ENCODE measurements at places on chromosomes 1 and 21.

GRCh38 chr1:46096269-46097148 is 35.9 kb downstream of the PIK3R3 start:
- no peak for DNase-seq

- no peak for DNase-seq
Measured at GRCh38 chr1:224696021-224696420, 79.9 kb downstream of the CNIH3 start.

DNA sequence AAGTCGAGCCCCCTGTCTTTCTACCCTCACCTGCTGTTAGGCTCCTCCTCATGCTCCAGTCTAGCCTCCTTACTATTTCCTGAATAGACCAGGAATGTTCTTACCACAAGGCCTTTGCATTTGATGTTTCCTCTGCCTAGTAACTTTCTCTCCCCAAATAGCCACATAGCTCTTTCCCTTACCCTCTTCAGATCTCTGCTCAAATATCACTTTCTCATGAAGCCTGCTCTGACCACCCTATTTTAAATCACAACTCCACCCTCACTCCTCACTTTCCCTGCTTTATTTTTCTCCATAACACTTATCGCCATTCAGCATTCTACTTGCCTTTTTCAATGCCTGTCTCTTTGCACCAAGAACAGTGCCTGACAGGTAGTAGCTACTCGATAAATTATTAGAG is 6.6 kb upstream of the CDCA8 start:
- no peak for DNase-seq

GRCh38 chr1:242187816-242188215 is 188.9 kb upstream of the MAP1LC3C start:
- DNase-seq, result no peak

DNA sequence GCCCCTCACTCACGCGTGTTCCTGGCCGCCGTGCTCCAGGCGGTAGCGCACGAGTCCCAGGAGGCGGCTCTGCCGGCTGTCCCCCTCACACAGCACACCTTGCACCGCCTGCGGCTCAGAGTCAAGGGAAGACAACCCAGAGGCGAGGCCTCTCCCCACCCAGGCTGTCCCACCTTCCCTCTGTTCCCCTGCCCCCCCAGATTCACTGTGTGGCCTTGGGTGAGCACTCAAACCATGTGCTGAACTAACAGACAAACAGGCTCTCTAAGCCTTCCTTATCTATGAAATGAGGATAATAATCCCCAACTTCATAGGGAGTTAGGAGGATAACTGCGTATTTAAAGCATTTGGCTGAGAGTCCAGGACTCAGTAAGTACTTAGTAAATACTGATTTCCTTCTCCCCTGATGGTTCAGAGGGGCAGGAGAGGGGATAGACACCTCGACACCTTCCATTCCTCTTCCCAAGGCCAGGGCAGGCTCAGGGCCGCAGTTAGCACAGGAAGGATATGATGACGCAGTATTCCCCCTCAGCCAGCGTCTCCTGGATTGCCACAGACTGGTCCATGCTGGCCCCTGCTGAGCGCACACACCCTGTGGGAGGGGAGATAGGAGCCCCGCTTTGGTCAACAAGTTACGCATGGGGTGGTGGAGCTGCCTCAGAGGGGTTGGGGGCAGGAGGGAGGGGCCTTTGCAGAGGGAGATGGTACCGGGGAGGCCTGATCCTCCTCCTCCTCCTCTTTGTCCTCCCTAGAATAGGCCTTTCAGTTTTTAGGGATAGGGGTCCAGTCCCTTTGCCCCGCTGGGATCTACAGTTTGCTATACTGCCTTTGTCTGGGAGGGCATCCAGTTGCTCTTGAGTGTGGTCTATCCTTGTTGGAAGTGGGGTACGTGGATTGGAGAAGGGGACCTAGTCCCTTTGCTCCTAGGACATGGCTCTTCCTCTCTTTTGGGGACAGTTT is 830 bp downstream of the INPP5B start:
- DNase-seq, result no peak

DNA sequence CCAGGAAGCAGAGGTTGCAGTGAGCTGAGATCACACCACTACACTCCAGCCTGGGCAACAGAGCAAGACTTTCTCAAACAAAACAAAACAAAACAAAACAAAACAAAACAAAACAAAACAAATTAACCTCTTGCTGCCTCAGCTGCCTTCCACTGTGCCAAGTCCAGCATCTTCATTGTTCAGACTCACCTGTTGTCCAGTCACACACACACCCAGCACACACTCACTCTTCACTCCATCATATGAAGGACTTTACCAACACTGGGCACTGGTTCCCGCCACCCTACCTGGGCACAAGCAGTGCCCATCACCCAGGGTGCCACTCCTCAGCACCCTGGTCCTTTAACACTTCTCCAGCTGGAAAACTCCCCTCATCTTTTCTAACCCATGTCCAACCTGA is 14.6 kb downstream of the PYCR2 start:
- DNase-seq, result no peak

- no peak for DNase-seq
Measured at GRCh38 chr1:221397141-221397540, 344.7 kb downstream of the DUSP10 start.

- DNase-seq, result no peak
Measured at GRCh38 chr1:15382601-15383518, 26.8 kb upstream of the EFHD2 start.

- no peak for DNase-seq
Measured at GRCh38 chr1:154154534-154155191, at the start of gene NUP210L. Gene NUP210L (minus strand): TSS chr1:154155073.

- no peak for DNase-seq
Measured at GRCh38 chr1:186420923-186421322, 40.0 kb downstream of the PDC start.

GRCh38 chr1:174577681-174578080 is 129.9 kb downstream of the GPR52 start:
- no peak for DNase-seq

DNA sequence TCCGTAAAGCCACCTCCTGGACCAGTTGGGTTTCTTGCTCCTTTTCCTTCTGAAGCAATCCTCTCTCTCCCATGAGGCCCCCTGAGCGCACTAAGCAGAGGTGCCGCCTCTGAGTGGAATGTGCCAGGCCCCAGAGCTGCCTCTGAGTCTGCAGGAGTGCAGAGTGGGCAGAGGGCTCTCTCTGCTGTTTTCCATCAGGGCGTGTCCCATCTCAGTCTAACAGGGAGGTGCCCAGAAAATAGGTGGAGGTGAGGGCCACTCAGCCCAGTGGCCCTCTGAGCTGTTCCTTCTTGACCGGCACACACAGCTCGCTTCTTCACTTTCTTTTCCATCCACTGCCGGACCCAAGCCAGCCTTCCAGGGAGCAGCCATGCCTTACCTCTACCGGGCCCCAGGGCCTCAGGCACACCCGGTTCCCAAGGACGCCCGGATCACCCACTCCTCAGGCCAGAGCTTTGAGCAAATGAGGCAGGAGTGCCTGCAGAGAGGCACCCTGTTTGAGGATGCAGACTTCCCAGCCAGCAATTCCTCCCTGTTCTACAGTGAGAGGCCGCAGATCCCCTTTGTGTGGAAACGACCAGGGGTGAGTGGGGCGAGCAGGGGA is at the start of gene CAPN9:
Gene CAPN9 (plus strand): TSS at position 262 of the 604 bp plus-strand sequence. CDS start 109 bp downstream, at position 371.
- no peak for DNase-seq

All from Panc1 (cell line).